ENCODE measurements at places on chromosomes 2 and 18. TPM values are rescaled to one million over a fixed set of nuclear protein-coding genes. Genes with fewer than 3 reads are reported as not detected.

ARHGEF4 gene
- 2.9 TPM for total RNA-seq

IL18R1 gene
- total RNA-seq: 53.1 TPM

KIF5C gene
- total RNA-seq: 6.5 TPM

GRB14 gene
- not detected for total RNA-seq

REEP1 gene
- total RNA-seq: not detected

SPR gene
- 0.79 TPM for total RNA-seq

TMEM200C gene
- total RNA-seq: not detected

GALNT3 gene
- total RNA-seq: 6.2 TPM

DNA sequence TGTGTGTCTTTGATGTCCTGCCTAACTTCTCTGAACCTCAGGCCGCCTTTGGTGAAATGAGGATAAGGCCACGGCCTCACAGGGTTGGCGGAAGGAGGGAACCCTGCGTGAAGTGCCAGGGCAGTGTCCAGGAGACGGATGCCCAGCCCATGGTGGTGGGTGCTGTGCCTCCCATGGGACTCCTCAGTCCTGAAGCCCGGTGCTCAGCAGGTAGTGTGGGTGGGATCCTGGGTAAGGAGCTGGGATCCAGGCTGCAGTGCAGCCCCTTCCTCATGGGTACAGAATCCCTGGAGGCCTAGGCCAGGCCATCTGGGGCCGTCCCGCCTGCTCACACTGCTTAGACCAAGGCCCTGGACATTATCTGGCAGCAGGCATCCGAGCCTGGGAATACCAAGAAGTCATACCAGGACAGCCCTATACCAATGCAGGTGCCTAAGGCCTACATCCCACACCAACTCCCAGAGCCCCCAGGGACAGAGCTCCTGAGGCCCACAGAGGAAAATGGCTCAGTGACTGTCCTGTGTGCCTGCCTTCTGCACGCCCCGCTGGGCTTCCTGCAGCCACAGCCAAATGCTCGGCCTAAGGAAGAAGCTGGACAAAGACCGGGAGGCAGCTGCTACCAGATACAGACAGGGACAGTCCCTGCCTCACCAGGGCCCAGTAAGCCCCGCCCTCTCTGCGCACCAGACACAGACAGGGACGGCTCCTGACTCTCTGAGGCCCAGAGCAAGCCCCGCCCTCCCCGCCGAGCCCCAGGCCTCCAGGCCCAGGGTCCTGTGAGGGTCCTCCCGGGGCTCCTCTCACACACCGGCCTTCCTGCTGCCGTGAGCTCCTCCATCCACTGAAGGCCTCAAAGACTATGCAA lies 78.0 kb downstream of the NDUFA10 start:
- no peak for DNase-seq

DNA sequence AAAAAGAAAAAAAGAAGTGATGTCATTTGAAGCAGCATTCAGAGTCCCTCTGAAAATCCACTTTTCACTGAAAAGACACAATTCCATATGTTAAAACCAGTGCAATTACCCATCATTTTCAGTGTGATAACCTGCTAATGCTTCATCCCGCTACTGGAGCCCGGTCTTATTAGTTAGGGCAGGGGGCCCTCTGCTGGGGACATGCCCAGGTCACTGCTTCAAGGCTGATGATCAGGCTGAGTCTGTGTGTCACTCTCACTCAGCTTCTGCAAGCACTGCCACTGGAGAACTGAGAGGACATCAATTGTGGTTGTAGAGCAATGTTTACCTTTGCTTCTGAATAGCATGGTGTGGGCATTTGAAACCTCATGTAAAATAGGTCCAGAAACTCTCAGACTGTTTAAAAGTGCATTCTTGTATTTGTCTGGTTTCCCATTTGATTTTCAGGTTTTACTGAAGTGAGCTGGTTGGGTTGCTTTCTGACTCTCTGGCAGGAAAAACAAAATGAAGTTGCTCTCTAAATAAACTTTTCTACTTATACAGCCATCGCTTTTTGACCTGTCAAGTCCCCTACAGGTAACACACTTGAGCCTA lies 49.2 kb upstream of the NXPH2 start:
- peak; percentile 26 for DNase-seq

DNA sequence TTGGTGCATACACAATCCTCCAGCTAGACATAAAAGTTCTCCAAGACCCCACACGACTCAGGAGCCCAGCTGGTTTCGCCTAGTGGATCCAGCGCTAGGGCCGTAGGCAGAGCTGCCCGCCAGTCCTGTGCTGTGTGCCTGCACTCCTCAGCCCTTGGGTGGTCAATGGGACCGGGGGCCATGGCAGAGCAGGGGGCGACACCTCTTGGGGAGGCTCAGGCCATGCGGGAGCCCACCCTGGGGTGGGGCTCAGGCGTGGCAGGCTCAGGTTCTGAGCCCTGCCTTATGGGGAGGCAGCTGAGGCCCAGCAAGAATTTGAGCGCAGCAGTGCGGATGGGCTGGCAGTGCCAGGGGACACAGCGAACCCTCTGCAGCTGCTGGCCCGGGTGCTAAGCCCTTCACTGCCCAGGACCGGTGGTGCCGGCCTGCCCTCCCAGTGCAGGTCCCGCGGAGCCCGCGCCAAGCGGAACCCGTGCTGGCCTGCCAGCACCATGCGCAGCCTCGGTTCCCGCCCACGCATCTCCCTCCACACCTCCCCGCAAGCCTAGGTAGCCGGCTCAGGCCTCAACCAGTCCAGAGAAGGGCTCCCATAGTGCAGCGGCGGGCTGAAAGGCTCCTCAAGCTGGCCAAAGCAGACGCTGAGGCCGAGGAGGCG lies 1566.6 kb upstream of the SLC39A10 start:
- no peak for DNase-seq

GRCh38 chr2:239829326-239829725 lies 195.8 kb downstream of the NDUFA10 start:
- DNase-seq: no peak

- no peak for DNase-seq
These were observed 43.0 kb downstream of the ANKRD36B start for GRCh38 chr2:97546711-97547110.

- peak; percentile 39 for DNase-seq
These were observed 1.4 kb upstream of the TTL start for GRCh38 chr2:112480530-112481049.

GRCh38 chr2:59302683-59303082 lies 1061.6 kb upstream of the FANCL start:
- no peak for DNase-seq

GRCh38 chr2:96114546-96114902 lies 1.8 kb downstream of the ADRA2B start:
- DNase-seq: no peak

DNA sequence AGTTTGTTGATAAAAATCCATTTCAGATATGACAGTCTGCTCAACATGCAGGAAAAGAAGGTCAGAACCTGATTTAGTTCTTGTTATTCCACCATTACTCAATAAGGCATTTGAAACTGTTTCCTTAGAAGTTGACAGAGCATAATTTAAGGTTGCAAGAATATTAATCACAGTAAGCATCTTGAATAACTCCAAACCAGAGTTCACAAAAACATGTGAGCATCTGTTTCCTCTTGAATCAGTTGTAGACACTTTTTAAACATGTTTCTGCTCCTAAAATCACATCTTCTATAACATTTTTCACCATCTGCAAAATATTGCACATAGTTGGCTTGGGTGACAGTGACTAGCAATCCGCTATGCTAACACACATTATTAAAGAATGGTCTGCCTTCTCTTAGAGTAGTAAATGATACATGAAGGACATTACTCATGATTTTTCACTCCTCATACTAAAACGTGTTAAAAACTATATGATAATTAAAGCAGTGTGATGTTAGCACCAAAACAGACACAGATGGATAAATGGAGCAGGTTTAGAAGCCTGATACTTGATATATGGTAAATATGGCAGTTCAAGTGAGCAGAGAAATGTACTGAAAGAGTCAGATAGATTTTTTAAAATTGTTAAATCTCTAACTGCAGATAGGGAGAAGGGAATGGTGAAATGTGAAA lies 30.3 kb downstream of the AKAIN1 start:
- DNase-seq: no peak

DNA sequence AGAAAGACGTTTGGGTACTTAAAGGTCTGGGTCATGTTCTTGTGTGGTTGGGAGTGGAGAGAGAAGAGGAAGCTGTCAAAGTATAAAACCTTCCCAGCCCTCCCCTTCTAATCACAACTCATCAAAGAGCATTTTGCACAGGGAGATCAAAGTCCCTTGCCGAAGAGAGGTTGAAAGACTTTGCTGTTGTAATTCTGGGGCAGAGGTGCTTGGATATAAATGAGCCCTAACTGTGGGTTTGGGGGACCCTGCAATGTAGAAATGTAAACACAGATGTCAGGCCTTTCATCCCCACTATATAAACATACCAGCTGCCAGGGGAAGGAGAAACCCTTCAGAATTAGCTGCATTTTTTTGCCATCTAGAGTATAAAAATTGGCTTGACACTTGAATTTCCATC lies 182.1 kb downstream of the ETAA1 start:
- DNase-seq: no peak

- DNase-seq: no peak
These were observed 2.9 kb upstream of the SLC40A1 start for GRCh38 chr2:189583227-189584198.

Data from activated CD8-positive, alpha-beta T cell treated with anti-CD3 and anti-CD28 coated beads, Interleukin-2, amount 10 ng/mL, durations not matched to agents 7 days and 5 days (primary cell).